Stimulated activated naive CD4-positive, alpha-beta T cell (primary cell): ENCODE measurements at places on chromosomes 11 and 22.
A peak's percentile ranks its signal among the peaks of the same experiment; 100 is the strongest.

DNA sequence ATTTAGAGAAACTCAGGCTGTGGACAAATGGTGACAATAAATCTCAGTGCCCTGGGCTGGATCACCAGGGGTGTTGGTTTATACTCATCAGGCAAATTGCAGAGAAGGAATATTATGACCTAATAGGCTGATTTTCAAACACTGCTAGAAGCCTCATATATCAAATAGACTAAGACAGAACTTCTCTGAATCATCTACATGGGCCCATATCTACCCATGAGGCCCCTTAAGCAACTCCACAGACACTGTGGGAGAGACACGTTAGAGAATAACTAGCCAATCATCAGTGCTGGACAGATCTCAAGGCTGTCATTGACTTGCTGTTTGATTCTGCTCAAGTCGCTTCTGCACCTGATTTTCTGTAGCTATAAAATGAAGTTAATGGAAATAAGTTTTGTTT lies 545.8 kb downstream of the SOX6 start:
- DNase-seq, result no peak

DNA sequence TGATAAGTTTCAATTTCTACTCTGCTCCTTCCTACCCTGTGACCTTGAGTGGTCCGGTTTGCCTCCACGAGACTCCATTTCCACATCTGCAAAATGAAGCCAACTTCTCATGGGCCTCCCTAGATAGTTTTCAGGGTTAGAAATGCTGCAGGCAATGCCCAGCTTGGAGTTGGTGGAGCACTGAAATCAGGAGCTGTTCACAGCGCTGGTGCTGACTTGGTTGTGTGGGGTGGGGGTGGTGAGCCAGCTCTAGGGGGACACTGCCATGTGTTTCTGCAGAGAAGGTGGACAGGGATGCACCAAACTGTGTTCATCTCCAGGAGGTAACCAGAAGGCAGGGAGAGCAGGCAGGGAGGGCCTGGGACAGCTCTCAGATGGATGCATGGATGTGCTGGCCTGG lies 37.0 kb downstream of the SGSM1 start:
- no peak for DNase-seq

DNA sequence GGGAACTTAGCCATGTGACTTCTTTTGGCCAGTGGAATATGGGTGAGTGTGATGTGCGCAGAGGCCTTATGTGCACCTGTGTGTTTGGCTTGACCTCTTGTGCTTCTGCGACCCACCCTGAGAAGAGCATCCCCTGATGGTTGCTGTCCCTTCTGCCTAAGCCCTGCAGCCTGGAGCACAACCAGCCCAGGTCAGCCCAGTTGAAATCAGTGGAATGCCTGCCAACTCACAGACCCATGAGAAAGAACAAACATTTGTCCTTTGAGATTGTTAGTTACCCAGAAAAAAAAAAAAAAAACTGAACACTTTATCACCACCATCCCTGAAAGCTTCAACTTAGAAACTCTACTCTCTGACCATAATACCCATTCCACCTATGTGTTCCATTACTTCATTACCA lies 38.5 kb downstream of the PAMR1 start:
- DNase-seq, result no peak

DNA sequence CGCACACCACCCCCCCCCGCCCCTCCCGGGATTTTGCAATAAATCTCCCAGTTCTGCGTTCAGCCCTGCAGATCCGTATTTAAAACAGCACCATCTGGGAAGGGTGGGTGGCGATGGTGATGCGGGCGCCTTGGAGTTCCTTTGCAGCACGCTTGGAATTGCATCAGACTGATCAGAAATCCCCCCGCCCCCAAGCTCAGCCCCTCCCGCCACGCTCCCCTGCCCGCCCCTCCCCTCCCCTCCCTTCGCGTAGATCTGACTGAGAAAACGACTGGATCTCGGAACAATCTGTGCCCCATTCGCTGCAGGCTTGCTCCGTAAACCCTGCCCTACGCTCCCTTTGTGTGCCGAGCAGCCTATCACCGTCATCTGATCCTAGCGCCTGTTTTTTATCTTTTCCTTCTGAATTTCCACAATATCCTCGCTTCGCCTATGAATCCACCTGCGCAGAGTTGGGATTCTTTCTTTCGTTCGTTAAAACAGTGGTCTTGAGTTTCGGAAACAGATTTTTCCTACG lies 18.1 kb upstream of the BDNF start:
- DNase-seq, result no peak

GRCh38 chr22:31179345-31179744 lies 19.4 kb downstream of the RNF185 start:
- DNase-seq, result no peak

GRCh38 chr11:17986007-17986710 lies 26.7 kb downstream of the SERGEF start:
- no peak for DNase-seq

DNA sequence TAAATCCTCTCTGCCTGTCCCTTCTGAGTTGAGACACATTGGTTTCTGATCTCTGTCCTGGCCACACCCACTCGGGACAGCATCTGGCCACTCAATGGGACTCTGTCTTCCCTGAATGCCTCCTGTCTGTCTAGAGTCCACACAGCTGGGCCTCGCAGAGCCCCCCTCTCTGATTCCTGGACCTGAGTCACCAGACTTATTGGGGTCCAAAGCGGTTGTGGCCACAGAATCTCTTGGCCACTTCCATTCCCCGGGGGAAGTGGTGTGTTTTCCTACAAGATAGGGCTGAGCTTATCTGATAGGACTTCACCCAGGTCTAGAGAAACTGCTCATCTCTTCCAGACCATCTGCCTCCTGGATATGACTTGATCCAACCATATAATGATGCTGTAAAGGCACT lies 57.4 kb upstream of the WNT11 start:
- no peak for DNase-seq

DNA sequence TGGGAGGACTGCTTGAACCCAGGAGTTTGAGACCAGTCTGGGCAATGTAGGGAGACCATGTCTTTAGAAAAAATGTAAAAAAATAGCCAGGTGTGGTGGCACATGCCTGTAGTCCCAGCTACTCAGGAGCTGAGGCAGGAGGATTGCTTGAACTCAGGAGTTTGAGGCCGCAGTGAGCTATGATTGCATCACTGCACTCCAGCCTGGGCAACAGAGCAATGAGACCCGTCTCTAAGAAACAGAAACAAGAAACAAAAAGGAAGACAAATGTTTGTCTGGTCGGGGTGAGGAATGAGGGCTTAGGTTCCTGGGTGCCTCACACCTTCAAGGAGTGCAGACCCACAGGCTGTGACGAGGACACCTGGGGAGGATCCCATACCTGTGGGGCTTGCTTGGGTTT lies 191.9 kb downstream of the CEP164 start:
- DNase-seq, result no peak

- no peak for DNase-seq
Observed at GRCh38 chr11:81487109-81487508, 1246.6 kb downstream of the FAM181B start.

- DNase-seq, result no peak
Observed at GRCh38 chr11:116970485-116971292, 127.5 kb downstream of the SIK3 start.

GRCh38 chr11:72584293-72584938 lies 89.8 kb downstream of the PDE2A start:
- peak; percentile 54 for DNase-seq

DNA sequence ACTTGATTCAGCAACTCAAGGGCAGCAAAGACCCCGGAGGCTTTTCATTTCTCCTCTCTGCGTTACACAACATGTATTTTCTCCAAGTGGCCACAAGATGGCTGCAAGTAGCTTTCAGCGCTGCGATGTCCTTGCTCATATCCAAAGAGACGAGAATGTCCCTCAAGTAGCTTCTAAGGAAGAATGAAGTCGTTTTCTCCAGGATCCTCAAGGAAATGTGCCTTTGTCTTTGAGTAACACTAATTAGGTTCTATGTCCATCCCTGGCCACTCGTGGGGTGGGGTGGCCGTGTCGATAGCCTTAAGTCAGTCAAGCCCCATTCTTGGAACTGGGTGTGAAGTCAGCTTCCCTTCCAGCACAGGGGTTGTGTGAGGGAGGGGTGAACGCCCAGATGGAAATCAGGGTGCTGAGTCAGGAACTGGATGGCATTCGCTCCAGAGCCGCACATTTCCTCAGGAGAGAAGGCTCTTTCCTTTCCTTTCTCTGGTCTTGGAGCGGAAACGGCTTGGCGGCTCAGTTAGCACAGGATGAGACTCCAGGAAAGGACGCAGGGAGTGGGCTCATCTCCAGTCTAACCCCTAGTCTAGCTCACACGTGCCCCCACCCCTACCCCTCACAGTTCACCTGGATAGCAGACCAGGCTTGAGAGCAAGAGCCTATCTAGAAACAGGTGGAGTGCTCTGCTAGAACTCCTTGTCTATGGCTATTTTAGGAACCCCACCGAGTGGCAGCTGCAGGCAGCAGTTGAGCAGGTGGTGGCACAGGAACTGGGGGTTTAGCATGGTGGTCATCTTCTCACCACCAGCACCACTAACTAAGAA lies 44.3 kb downstream of the NNMT start:
- DNase-seq, result peak; percentile 7

- DNase-seq, result no peak
Observed at GRCh38 chr11:47991266-47991830, 11.0 kb downstream of the PTPRJ start.

GRCh38 chr11:12403997-12404350 lies 26.6 kb downstream of the PARVA start:
- no peak for DNase-seq

DNA sequence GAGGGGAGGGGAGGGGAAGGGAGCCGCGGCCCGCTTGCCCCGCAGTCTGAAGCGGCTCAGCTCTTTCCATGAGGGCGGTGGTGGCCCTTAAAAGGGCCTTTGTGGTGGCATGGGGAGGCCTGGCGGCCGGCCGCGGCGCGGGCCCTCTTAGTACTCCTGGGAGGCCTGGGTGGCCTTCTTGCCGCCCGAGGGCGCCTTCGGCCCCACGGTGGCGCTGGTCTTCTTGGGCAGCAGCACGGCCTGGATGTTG lies 6.9 kb downstream of the DPAGT1 start:
- peak; percentile 46 for DNase-seq

- DNase-seq, result no peak
Observed at GRCh38 chr22:40107851-40108378, 69.8 kb upstream of the TNRC6B start.

GRCh38 chr22:29259253-29259899 lies 8.4 kb downstream of the RHBDD3 start:
- no peak for DNase-seq

DNA sequence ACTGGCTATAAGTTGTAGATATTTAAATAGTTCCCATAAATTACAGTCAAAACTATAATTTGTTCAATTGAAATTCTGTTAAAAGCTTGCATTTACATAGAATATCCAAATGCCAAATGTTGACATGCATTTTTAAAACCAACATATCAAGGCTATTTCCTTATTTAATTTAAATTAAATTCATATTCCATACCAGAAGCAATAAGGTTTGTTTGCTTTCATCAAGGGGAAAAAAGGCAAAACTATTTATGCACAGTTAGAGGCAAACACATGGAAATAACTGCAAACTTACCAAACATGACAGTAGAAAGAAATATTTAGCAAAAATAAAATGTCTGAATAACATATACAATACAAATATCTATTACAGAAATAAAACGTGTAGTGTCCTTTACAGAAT lies 1581.2 kb upstream of the TENM4 start:
- DNase-seq, result no peak

- no peak for DNase-seq
Observed at GRCh38 chr11:74842967-74843366, 94.3 kb downstream of the RNF169 start.

DNA sequence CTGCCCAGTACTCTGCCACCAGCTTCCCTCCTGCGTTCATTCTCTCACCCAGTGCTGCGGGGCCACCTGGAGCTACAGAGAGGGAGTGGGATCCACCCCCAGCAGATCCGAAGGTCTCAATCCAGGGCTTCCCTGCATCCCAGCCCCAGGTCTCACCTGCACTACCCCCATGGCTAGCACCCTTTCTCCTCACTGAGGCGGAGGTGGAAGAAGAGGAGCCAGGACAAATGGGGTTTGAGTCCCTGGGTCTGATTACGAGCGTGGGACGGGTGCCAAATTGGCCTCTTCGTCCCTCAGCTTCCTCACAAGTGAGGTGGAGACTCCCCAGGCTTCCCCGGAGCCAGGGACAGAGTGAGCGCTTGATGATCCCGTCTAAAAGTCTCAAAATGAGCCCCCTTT lies 64.2 kb downstream of the NFAM1 start:
- DNase-seq, result no peak

- no peak for DNase-seq
Observed at GRCh38 chr11:125092669-125093068, 18.8 kb downstream of the TMEM218 start.

GRCh38 chr11:133011604-133012003 lies 520.7 kb downstream of the OPCML start:
- DNase-seq, result no peak

GRCh38 chr22:24185001-24185500 lies 3.8 kb downstream of the SUSD2 start:
- DNase-seq, result no peak

DNA sequence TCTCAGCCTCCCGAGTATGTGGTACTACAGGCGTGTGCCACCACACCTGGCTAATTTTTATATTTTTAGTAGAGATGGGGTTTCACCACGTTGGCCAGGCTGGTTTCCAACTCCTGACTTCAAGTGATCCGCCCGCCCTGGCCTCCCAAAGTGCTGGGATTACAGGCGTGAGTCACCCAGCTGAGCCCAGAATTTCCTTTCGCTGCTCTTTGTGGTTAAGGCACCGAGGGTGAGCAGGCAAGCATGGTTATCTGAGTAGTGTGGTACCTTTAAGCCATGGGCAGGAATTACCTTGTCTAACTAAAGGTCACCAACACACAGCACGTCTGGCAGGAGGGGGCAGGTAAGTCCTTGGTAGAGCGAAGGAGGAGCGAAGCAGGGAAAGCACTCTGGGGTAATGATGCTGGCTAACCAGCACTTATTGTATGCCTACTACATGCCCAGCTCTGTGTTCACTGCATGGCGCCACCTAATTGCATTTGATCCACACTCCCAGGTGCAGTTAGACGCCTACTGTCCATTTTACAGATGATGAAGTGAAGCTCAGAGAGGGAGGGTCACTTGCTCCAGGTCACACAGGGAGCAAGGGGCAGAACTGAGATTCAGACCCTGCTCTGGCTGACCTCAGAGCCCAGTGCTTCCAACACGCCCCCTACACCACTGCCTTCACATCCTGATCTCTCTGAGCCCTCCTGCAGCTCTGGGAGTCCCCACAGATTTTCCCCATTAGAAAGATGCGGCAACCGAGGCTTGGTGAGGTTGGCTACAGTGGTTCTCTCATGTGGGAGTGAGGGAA lies 45.7 kb downstream of the TRIOBP start:
- DNase-seq, result no peak

GRCh38 chr11:6253197-6253596 lies 6.4 kb upstream of the CCKBR start:
- no peak for DNase-seq

DNA sequence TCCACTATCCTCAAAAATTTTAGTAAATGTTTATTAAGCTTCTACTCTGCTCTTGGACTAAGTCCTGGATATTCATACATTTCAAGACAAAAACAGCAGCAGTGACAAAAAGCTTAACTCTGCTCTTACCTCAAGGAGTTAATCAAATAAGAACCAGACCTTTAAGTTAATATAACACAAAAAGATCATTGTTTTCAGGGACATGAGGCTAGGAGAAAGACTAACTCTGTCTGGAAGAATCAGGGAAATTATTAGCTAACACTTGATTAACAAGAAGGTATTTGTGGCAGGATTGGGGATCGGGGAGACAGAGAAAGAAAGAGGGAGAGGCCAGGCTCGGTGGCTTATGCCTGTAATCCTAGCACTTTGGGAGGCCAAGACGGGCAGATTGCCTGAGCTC lies 74.4 kb downstream of the PPP2R1B start:
- DNase-seq, result no peak
